ENCODE measurements at places on chromosomes 5 and 9.

DNA sequence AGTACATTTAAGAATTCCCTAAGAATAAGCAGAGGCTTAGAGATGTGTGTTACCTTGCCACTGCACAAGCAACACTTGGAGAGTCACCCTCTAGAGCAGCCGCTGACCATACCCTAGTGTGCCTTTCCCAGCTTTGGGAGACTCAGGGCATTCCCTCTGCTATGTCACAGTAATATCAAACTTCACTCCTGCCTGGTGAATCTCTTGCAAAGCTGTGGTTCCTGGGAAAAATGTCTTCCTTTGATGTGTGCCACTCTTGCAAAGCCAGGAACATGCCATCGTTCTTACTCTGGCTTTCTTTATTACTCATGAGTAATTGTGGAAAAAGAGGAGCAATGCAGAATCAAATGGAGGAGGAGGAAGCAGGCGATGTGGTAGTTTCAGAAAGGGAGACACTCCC lies 173.2 kb downstream of the CCDC192 start:
- no peak for DNase-seq

DNA sequence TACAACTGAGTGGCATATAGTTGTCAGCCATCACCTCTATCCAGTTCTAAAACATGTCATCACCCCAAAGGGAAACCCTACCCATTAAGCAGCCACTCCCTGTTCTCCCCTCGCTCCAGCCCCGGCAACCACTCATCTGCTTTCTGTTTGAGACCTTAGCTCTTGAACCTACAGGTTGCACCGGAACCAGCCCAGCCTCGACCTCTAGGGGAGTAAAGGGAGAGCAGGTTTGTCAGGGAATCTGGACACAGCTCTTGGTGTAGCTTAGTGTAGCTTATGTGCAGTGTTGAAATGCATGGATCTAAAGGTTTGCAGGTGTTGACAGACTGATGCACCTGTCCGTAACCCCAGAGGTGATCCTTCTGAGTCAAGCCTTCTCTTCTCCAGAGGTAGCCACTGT lies 30.0 kb downstream of the NEURL1B start:
- no peak for DNase-seq

- DNase-seq = no peak
Observed at GRCh38 chr5:66674802-66675201, 78.6 kb downstream of the MAST4 start.

DNA sequence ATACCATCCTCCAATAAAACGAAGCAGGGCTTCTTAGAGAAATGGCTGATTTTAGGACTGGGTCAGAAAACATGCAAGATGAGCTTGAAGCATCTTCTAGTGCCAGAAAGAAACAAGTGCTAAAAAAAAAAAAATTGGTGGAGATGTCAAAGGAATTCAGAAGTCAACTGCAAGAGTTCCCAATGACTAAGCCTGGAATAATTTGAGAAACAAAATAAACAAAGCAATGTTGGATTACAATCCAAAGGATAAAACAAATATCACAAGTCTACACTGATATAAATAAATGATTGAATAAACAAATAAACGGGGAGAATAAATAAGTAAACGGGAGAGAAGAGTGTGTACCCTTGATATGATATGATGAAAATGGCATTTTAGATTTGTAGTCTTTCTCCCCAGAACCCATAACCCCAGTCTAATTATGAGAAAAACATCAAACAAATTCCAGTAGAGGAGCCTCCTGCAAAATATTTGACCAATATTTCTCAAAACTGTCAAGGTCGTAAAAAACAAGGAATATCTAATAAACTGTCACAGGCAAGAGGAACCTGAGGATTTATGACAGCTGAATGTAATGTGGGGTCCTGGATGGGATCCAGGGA lies 63.5 kb upstream of the CCL21 start:
- DNase-seq = no peak

DNA sequence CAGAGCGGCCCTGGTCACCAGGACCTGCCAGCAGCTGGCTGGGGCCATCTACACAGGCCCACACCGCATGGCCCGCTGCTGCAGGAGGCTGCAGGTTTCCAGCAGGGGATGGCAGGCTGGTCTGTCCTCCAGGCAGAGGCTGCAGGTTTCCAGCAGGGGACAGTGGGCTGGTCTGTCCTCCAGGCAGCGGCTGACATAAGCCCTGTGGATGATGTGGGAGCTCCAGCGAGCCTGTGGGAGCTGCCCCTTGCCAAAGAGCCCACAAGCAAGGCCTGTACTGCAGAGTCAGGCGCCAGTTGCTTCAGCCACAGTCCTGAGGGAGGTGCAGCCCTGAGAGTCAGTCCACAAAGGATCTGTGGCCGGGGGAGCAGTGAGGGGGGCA lies 18.5 kb downstream of the TPPP start:
- no peak for DNase-seq

GRCh38 chr9:126514037-126514821 lies 99.5 kb upstream of the LMX1B start:
- DNase-seq = no peak

DNA sequence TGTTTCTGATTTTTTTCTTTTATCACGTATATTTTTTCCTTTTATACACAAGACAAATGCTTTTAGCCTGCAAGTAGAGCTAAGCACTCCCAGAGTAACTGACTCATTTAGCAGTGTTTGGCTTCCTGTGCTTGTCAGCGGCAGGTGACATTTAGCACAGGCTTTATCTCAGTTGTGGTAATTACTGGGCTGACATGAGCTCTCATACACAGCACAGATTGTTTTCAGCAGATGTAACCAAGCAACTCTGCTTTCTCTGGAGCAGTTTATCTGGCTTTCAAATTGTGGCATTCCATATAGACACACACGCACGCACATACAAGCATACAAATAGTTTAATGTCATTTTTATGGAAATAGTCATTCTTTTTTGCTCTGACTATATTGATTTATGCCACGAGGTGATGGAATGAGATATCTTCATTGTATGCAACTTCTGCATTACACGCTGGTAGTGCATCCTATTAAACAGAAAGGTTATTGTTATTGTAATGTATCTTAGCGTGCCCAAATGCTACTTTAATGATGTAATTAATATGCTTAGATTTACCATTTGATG lies 379.0 kb upstream of the GRAMD2B start:
- DNase-seq = peak; percentile 42

GRCh38 chr5:66704790-66705425 lies 108.7 kb downstream of the MAST4 start:
- DNase-seq = no peak

GRCh38 chr5:111320953-111321352 lies 96.8 kb downstream of the CAMK4 start:
- no peak for DNase-seq

DNA sequence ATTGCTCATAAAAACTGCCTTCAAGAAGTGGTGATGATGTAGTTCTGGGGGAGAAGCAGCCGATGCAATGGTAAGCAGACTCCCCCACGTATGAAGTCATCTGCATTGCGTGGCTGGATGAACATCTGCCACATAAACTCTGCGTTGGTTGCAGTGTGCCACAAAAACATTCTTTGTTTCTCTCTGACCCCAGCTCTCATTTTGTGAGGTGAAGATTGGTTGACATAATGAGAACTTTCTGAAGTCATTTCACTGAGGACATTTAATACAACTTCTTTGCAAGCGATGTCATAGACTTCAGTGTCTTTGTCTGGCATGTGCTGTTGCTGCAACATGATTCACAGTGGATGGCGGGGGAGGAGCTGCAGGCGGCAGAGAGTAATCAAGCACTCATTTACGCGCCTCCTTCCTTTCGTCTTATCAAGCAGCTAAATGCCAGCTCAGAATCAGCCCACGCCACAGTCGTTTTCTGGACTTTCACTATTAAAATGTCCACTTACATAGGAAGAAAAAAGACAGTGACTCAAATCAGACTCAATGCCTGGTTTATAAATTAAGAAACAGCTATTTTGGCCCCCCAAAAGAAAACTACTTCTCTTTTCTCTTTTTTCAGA lies 91.5 kb upstream of the NFIL3 start:
- DNase-seq = peak; percentile 59

DNA sequence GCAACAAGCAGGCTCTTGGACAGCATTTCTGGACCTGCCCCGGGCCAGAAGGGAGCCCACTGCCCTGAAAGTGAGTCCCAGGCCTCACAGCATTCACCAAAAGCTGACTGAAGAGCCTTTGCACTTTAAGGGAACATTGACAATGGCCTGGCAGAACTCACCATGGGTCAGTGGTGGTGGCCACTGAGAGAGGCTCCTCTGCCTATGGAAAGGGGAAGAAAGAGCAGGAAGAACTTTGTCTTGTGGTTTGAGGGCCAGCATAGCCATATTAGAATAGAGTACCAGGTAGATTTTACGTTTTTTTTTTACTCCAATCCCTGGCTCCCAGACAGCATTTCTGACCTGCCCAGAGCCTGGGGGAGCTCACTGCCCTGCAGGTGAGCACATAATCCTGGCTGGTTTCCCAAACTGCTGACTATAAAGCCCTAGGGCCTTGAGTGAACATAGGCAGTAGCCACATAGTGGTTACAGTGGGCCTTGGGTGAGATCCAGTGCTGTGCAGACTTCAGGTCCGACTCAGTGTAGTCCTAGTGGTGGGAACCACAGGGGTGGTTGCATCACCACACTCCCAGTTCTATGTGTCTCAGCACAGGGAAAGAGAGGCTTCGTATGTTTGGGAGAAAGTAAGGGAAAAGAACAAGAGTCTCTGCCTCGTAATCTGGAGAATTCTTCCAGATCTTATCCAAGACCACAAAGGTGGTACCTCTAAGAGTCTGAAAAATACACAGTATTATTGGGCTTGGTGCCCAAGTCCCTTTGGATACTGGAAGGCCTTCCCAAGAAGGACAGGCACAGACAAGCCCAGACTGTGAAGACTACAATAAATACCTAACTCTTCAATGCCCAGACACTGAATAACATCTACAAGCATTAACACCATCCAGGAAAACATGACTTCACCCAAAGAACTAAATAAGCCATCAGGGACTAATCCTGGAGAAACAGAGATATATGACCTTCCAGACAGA lies 89.5 kb downstream of the TSSK1B start:
- no peak for DNase-seq

- no peak for DNase-seq
Observed at GRCh38 chr9:104802110-104802509, 38.2 kb downstream of the NIPSNAP3B start.
